ENCODE measurements at places on chromosomes 13 and 19.

GRCh38 chr13:67505376-67505775 lies 275.2 kb upstream of the PCDH9 start:
- DNase-seq = no peak

GRCh38 chr13:22596171-22596863 lies 584.5 kb upstream of the SGCG start:
- no peak for DNase-seq

DNA sequence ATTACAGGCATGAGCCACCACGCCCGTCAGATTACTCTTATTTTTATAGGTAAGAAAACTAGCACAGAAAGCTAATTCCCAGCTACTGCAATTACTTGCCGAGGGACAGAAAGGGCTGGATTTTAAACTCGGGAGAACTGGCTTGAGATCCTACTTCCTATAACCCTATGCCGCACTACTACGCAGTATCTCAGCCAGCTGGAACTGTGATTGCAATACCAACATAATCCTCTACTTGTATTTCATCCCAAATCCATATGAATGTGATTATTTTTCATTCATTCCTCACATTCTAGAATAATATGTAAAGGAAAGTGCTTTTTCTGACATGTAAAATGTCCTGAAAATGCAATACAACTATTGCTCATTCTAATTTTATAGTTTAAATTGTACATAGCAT lies 773.8 kb upstream of the GPC6 start:
- DNase-seq = no peak

DNA sequence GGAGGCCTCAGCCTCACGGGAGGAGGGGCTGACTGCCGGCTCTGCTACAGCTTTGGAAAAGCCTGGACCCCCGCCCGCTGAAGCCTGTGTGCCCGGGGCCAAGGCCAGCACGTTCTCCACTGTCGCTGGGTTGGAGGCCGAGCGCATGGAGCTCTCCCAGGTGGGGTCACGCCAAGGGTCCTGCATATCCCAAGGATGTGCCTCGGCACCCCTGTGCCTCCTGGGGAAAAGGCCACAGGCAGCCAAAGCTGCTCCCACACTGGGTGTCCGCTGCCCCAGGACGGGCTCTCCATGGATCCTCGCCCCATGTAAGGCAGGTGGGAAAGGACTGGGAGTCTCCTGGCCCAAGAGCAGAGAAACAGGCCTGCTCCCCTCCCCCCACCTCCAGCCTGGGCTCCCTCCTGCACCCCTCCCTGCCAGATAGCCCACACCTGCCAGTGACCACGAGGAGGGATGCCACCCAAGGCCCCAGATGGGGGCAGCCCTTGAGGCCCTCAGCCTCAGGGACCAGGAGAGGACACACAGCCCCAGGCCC lies 64.0 kb downstream of the MLLT1 start:
- DNase-seq = no peak

DNA sequence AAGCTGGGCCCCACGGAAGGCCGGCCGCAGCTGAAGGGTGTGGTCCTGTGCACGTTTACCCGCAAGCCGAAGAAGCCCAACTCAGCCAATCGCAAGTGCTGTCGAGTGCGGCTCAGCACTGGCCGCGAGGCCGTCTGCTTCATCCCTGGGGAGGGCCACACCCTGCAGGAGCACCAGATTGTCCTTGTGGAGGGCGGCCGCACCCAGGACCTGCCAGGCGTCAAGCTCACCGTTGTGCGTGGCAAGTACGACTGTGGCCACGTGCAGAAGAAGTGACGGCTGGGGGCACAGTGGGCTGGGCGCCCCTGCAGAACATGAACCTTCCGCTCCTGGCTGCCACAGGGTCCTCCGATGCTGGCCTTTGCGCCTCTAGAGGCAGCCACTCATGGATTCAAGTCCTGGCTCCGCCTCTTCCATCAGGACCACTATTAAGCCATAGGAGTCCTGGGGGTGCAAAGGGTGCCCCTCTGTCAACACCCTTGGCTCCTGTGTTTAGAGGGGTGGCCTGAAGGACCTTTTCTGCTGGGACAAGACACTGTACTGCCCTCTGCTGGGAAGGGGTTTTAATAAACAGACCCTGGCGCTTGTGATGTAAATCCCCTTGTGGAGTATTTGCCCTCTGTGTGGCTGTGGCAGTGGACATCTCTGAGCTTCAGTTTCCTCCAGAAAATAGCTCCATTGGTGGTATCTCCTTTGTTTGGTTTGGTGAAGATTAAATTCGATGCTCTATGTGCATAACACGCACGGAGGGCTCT lies 1.9 kb downstream of the MRPS12 start:
- DNase-seq = no peak

DNA sequence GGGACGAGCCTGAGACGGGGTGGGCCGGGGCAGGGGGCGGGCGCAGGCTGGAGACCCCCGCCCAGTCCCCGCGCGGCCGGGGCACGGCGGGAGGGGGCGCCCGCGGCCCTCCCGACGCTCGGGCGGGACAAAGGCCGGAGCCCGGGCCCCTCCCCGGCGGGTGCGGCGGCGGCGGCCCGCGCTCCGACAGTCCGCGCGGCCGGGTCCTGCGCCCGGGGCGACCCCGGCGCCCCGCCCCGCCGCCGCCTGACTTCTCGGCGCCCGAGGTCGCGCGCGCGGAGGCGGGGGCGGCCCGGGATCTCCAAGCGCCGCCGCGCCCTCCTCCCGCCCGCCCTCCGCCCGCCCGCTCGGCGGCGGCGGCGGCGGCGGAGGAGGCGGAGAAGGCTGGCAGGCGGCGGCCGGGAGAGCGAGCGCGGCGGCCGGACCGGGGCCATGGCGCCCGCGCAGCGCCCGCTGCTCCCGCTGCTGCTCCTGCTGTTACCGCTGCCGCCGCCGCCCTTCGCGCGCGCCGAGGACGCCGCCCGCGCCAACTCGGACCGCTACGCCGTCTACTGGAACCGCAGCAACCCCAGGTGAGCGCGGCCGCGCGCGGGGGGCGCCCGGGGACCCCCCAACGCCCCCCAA lies at the start of gene EFNA2:
Gene EFNA2 (plus strand): TSS at position 137 of the 624 bp plus-strand sequence. CDS start 296 bp downstream, at position 433.
- DNase-seq = no peak

GRCh38 chr13:109743706-109744453 lies 42.5 kb downstream of the IRS2 start:
- no peak for DNase-seq

GRCh38 chr19:28314287-28314686 lies 898.7 kb downstream of the UQCRFS1 start:
- DNase-seq = no peak

GRCh38 chr13:25722893-25723292 lies 328.9 kb downstream of the SHISA2 start:
- DNase-seq = no peak
